ENCODE measurements at places on chromosomes 1 and 21.
A peak's percentile ranks its signal among the peaks of the same experiment; 100 is the strongest.

DNA sequence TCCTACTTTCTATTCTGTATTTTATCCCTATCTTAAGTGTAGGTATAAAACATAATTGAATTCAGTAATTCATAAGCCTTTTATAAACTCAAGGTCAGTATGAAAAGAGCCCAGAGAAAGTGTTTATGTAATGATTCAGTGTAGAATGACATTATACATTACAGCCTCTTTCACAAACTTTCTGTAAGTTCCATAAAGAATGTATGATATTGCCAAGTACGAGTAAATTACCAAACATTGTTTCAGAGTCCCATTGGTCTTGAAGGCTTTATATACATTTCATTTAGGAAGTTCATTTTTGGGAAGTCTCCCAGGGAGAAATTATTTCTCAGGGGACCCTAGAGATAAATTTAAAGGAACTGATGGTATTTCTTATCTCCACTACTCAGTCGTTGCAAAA, 37.8 kb upstream of the VAMP3 start:
- no peak for DNase-seq

- DNase-seq = no peak
Observed at GRCh38 chr21:40422896-40423635, 423.9 kb downstream of the DSCAM start.

- DNase-seq = no peak
Observed at GRCh38 chr1:223378754-223379153, 14.5 kb upstream of the CCDC185 start.

GRCh38 chr1:173097001-173097400, 46.3 kb upstream of the TNFSF18 start:
- DNase-seq = peak; percentile 1

GRCh38 chr21:38954588-38955004, 148.9 kb downstream of the ETS2 start:
- DNase-seq = no peak
